Renal cortex interstitium (tissue), 15 donors: ENCODE measurements at places on chromosomes 13 and 19. TPM values are rescaled to one million over a fixed set of nuclear protein-coding genes. Genes with fewer than 3 reads are reported as not detected.

The LYPD3 gene
- 13.2 TPM for polyA plus RNA-seq

The SIRT6 gene
- polyA plus RNA-seq: 17.1 TPM

The FUT1 gene
- polyA plus RNA-seq: 3.2 TPM

GRCh38 chr13:39789451-39789850 is 134.0 kb downstream of the COG6 start:
- DNase-seq: no peak

DNA sequence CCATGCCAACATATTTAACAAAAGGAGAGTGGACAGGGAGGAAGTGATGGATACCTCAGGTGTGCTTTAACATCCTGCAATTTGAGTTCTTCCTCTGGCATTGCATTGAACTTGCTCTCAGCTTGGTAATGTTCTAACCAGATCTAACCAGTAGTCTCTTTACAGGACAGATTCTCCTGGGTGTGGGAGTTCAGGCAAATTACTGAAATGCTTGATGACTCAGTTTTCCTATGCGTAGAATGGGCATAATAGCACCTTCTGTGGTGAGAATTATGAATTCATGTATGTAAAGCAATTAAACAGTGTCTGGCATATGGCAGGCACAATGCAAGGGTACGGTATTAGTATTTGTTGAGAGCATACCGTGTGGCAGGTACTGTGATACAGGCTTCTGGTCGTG is 3.6 kb downstream of the AKAP11 start:
- no peak for DNase-seq

DNA sequence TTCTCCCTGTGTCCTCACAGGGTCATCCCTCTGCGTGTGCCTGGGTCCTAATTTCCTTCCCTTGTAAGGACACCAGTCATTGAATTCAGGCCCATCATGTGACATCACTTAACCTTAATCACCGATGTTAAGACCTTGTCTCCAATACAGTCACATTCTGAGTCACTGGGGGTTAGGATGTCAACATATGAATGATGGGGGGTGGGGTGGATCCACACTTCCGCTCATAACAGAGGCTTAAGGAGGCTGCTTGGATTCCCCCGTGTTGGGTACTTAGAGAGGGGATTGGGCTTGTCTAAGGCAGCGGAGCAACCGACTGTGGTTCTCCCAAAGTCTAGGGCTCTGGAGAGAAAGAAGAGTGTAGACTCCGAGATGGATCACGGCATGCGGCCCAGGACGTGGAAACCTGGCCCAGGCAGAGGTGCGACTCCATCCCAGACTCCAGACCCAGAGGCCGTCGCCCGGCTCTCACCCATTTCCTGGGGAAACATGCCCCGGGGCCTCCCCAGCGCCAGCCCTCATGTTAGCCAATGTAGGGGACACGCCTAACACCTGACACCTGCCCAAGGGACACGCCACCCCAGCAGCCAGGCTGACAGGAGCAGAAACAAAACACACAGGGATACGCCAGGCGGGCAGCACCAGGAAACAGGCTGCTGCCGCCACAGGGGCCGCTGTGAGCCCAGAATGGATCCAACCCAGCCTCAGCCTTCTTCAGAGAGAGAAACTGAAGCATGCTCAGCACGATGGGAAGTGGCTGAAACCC is 17.1 kb upstream of the IGLON5 start:
- DNase-seq: no peak

DNA sequence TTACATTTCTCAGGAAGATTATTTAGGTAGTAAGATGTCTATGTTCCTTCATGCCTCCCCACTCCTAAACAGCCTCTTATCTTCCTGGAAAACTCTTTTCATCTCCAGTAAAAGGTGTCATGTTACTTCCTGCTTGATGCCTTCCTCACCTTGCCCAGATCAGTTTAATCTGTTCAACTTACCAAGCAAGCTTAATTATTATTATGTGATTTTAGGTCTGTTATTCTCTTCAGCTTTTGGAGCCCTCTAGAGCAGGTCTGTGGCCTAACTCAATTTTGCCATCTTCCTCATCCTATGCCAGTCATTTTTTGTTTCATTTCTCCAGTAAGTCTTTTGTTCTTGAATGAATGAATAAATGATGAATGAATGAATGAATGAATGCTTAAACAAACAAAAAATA is 528.4 kb downstream of the DCT start:
- no peak for DNase-seq
